BE2C (cell line): ENCODE measurements at places on chromosomes 16 and 17.
A peak's percentile ranks its signal among the peaks of the same experiment; 100 is the strongest.

DNA sequence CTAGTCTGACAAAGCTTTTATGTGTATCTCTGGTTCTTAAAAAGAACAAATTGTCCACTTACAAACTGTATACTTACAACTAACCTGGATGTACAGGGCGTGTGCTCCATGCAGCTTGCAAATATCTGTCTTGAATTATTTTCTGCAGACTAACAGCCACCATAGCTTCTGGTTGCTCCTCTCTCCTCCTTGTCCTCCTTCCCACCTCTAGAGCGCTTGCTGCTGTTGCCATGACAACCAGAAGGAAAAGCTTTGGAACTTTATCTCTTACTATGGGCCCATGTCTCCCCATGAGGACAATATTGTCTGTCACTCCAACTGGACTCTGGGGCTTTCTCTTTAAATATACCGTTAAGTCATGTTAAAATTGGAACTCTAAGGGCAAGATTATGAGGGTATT is 71.5 kb upstream of the DHX40 start:
- DNase-seq: no peak

DNA sequence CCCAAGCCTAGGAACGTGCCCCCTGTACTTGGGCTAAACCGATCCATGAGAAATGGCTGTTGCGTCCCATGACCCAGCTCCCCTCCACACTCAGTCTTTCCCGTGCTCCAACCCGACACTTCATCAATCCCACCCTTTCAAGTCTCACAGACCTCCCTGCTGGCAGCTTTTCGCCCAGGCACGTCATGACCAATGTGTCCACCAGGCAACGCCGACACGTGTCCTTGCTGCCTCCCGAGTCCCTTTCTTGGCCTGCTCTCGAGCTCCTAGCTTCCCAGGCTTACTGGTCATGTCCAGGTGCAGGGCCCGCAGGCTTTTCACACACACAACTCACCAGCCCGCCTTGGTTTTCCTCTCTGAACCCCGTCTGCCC is 12.2 kb downstream of the MNT start:
- peak; percentile 32 for DNase-seq

DNA sequence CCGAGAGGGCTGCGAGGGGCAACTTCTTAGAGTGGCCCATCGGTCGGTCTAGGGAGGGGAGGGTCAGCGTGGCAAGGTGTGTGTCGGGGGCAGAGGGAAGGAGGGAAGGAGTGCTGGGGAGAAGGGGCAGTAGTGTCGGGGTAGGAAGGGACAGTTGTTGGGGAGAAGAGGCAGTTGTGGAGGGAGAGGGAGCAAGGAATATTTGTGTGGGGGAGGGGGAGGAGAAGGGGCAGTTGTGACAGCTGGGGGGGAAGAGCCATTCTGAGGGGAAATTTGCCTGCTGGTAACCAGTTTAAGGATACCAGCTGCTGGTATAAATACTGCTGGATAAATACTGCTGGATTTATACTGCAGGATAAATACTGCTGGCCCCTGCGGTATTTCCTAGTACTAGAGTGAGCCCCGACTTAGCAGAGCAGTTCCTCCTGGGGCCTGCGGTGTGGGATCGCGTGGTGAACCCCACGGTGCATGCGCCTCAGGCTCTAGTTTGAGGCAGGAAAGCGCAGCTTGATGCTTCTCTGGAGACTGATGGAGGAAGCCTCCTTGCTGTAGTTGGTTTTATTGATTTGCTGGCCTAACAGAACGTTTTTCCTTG is 309 bp downstream of the DNAH2 start:
- DNase-seq: no peak

DNA sequence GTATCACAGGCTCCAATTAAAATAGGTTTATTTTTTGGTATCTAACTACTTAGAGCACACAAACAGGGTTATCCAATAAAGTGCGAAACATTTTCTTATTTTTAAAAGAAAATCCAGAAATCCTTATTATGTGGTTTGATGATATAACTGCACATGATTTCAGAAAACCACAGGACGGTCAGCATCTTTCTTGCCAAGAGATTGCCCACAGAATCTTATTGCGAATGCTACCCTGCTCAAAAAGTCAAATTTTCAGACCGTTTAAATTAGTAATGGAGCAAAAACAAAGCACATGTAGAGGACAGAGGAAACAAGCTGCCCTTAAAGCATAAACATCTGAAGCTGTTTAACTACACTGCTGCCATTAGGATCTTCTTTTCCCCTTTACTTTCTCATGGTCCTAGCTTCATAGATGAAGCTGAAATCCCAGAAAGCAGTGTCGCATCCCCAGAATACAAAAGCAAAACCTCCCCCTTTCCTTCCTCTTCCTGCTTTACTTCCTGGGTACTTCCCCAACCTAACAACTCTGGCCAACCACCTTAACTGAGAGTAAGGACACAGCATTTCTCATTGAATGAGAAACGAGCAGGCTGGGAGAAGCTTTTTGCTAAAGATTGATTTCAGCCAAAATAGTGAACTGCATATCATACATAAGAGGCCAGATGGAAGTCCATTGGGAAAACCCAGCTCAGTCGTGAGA is 43.7 kb downstream of the CMTM4 start:
- no peak for DNase-seq

- DNase-seq: no peak
Measured at GRCh38 chr16:73177729-73178295, 129.9 kb upstream of the ZFHX3 start.

GRCh38 chr16:71631776-71632175 is 5.8 kb downstream of the MARVELD3 start:
- DNase-seq: no peak

- no peak for DNase-seq
Measured at GRCh38 chr16:31199430-31200041, 3.0 kb downstream of the PYCARD start.

DNA sequence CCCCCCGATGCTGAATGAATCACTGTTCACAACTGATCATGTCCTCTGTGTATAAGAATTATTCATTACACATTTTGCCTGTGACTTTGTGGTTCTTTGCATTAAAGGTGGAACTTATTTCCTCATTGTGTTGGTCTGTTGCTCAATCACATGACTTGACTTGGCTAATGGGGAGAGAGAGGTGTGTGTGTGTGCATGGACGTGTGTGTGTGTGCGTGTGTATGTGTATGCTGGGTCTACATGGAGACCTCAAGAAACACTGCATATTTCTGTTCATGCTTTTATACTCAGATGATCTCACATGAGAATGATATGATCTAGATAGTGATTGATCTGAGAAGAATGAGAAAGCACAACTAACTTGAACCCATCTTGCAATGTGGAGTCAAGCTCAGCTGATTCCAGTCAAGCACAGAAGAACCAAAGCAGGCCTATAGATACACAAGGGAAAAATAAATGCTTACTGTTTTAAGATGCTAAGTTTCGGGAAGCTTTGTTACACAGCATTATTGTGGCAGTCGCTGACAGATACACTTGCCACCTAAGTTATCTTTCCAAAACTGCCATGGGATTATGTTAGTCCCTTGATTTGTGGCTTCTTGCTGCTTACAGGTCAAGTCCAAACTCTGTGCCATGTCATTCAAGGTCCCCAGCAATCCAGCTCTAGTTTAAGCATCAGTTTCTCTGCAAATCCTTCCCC is 167.9 kb upstream of the ZFHX3 start:
- no peak for DNase-seq

- DNase-seq: no peak
Measured at GRCh38 chr16:69834807-69835466, 72.8 kb downstream of the WWP2 start.

- DNase-seq: no peak
Measured at GRCh38 chr17:9350080-9350479, 225.5 kb downstream of the STX8 start.

GRCh38 chr17:72064606-72065193 is 56.1 kb upstream of the SOX9 start:
- DNase-seq: no peak

DNA sequence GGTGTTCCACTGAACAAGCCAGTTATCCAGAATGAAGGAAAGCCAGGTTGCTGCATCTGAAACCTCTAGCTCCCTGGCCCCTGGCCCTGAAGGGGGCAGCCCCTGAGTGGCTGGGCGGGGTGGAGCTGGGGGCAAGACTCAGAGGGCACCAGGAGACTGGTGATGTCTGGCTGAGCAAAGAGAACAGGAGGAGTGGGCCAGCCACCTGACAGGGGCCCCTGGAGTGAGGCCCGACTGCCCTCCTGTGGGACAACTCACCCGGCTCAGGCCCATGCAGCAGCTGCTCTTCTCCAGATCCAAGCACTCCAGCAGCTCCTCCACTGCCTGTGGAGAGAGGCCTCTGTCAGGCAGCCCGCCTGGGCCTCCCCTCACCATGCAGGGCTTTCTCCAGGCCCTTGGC is 60.4 kb downstream of the PIPOX start:
- DNase-seq: no peak

DNA sequence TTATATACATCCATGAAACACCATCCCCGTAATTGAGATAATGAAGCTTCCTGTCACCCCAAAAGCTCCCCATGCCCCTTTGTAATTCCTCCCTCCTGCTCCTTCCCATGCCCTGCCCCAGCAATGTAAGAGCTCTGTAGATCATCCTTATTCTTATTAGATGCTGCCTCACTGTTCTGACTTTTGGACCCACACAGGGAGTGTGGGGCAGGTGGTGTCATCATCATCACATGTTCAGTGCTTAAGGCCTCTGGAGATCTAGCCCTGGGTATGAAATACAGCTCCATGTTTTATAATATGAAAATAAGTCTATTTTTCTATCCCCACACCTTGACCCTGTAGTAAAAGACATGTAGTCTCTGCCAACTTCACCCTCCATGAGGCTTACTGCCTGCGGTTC is 1.9 kb downstream of the XAF1 start:
- DNase-seq: no peak

GRCh38 chr17:10186771-10187410 is 11.5 kb downstream of the GAS7 start:
- DNase-seq: no peak

DNA sequence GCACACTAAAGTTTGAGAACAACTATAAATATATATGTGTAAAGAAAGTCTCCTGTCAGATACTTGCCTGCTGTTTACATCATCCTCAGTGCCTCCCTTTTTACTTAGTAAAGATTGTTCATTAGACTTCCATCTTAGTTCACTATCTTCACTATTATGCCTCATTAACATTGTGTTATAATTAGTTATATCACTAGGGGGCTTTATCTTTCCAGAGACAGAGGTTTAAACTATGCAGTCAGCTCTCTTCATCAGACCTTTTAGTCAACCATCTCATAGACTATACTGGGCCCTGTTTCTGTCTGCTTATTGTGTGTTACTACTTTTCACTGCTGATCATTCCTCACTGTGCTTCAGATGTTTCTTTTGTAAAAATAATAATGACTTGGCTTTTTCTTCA is 630.8 kb upstream of the KIF2B start:
- no peak for DNase-seq

GRCh38 chr17:58677194-58677880 is 14.5 kb downstream of the TEX14 start:
- no peak for DNase-seq

DNA sequence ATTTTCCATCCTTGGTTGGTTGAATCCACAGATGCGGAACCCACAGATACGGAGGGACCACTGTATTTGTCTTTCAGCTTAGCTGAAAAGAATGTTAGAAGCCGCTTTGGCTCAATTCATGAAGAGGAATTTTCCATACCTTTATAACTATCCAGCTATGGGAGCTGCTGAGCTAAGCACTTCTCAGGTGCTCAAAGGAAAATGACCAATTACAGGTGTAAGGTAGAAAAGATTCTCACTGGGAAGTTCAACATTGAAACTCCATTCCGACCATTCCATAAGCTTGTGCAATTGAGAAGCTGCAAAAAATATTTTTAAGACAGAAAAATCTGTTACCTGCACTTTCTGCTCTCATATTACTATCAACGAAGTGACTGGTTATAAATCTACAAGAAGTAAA is 2.7 kb downstream of the AHSP start:
- DNase-seq: no peak

DNA sequence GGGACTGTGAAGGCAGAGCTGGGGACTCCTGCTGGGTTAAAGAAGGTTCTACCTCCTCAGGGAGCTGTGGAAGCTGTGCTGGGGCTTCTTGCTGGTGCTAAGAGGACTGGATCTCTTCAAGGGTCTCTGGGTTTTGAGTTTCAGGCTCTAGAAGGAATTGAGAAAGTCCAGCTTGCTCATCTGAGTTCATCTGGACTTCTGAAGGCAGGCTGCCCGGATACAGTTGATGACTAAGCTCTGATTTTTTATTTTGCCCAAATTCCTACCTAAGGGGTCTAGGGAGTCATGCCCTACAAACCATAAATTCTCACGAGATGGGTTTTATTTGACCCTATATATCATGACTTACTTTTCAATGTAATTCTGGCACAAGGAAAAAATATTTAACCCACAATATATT is 46.8 kb upstream of the TMEM97 start:
- no peak for DNase-seq

DNA sequence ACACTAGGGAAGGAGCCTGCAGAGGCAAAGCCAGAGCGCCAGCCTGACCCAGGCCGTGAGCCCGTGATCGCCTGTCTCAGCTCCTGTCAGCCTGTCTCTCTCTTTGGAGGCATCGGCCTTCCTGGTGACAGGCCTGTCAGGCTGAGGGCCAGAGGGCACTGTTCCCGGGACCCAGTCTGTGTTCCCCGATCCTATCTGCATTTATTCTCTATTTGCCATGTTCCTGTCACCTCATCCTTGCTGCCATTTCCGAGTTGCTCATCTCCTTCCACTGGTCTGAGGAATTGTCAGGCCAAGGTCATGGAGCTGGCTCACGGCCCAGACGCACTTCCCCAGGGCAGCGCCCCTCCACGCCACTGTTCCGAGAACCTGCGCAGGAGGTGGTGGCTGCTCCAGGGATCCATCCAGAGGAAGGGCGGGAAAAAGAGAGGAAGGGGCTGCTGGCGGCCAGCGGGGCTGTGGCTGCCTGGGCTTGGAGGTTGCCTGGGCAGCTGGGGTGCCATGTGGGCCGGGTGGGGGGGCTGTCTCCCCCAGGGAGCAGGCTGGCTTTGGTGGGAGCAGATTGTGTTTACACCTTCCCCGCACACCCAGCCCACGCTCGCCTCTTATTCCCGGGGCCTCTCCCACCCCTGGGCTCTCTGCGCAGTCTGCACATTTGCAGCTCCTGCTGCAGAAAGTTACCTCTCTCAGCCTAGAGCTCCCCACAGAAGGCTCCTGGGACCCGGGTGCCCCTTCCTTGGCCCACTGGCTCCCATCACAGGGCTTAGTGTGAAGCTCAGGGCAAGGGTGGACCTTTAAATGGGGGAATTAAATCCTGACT is 4.9 kb downstream of the PRCD start:
- DNase-seq: peak; percentile 65

DNA sequence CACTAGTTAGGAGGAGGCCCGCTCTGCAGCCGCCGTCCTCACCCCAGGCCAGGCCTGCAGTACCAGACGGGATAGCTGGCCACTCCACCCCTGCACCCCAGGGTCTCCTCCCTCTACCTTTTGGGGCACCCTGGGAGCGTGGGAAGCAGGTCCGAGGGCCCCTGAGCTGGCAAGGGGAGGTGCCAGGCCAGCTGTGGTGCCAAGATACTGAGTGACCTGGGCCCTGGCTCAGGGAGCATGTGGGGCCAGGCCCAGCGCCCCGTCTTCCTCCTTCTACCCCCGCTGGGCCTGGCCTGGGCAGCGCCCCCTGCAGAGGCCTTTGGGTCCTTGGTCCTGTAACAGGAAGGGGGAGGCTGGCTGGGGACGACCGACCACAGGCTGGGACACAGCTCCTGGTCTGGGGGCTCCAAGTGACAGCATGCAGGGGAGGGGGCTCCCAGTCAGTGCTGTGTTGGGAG is 13.0 kb downstream of the PAM16 start:
- no peak for DNase-seq
